ENCODE measurements at places on chromosomes 3 and 15.

- no peak for DNase-seq
Observed at GRCh38 chr3:155886915-155887314, 16.5 kb downstream of the GMPS start.

DNA sequence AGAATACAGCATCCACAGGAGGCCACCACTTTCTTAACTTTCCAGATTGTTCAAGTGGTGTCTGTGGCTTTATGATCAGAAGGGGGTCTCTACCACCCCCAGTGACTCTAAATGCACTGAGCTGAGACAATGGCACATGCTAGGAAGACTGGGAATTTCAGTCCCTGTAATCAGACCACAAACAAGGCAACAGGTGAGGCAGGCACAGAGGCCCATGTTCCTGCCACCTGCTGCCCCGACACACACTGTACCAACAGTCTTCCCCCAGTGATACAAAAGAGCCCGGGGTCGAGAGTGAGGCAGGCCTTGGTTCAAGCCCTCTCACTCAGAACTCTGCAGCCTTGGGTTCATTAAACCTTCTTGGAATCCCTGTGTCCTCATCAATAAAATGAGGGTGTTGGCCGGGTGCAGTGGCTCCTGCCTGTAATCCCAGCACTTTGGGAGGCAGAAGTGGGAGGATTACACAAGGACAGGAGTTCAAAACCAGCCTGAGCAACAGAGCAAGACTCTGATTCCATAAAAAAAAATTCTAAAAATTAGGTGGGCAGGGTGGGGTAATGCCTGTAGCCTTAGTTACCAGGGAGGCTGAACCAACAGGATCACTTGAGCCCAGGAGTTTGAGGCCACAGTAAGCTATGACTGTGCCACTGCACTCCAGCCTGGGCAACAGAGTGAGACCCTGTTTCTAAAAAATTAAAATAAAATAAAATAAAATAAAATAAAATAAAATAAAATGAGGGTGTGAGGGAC, 55.8 kb downstream of the ADCY5 start:
- DNase-seq, result no peak

GRCh38 chr3:181362378-181362777, 349.3 kb upstream of the SOX2 start:
- no peak for DNase-seq

DNA sequence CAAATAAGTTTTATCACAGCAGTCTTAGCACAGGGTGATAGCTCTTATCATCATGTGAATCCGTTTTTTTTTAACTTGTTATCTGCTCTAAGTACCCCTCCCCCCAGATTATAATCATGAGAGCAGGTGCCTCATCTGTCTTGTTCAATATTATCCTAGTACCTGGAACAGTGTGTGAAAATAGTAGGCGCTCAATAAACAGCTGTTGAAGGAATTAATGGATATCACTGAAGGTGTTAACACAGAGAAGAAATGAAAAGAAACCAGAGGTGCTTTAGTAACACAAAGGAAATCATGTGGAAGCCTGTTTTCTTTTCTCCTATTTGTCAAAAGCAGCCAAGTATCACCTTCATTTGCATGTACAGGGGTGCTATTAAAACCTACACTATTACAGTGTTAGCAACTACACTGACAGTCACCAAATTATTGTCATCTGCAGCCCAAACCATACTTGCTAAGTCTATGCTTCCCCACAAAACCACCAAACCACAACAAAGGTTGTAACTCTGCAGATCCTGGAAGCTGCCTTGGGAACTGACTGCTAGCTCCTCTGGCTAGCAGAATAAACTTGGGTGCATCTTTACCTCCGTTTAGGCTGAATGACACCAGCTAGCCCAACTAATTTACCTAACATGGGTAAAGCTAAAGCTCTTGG, 2.9 kb downstream of the XPC start:
- DNase-seq, result no peak

GRCh38 chr15:33720952-33721351, 247.3 kb upstream of the CHRM5 start:
- no peak for DNase-seq

DNA sequence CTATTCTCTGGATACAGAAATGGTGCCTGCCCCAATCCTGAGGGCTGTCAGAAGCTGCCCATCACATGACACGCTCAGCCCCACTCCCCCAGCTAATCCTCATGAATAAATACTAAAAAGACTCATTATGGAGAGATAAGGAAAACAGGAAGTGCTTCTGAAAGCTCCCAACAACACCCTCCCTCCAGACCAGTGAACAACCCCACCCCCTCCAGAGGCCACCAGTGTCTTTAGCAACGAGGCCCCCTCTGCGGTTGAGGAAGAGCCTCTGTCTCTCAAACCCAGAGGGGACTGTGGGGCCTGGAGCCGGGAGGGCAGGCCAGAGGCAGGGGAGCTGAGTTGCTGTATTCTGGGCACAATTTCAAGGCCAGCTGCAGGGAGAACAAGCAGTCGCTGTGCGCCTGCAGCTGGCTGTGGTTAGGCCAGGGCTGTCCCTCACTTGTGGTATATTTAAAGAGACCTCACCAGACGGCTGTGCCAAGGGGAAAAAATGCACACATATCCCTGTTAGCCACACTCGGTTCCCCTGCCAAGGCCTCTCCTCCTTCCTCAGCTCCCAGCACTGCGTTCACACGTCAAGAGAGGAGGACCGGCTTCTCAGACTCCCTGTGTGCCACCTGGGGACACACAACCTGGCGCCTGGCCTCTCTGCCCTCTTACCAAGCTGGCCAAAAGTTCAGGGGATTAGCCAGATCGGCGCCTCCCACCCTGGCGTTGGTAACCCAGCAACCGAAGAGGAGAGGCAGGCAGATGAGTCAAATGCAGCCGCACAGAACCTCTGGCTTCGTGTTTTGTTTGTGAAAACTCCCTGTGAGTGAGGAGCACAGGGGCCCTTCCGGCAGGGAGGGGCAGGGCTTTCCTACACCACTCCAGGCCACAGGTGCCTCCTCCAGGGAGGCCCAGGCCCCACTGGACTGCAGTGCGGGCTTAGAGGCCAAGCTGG, 101.2 kb upstream of the ETV5 start:
- DNase-seq, result peak; percentile 37
